Left ventricle myocardium superior (tissue), 1 donor: ENCODE measurements at places on chromosomes 16 and 17. TPM values are rescaled to one million over a fixed set of nuclear protein-coding genes. Genes with fewer than 3 reads are reported as not detected.

Gene ZG16B
- total RNA-seq = 0.37 TPM

Gene CLEC3A
- not detected for total RNA-seq

Gene HOXB3
- total RNA-seq = 2.7 TPM

Gene ZNF821
- 3.2 TPM for total RNA-seq
